ENCODE measurements at places on chromosomes 11 and 22.

DNA sequence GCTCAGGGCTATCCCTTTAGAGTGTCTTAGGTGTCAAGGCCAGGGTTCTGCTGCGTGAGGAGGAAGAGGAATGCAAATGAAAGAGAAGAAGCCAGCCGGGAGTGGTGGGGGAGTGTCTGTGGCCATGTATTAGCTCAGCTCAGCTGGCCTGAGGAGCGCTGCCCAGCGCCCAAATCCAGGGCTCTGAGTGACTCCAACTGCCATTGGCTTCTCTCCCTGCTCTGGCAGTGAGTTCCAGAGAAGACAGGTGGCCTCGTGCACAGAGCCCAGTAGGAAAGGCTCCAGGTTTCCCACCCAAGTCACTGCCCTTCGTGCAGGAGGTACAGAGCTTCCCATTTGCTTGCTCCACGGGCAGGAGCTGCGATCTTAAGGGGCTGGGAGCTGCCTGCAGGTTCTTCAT lies 302.0 kb downstream of the KIRREL3 start:
- DNase-seq, result no peak

DNA sequence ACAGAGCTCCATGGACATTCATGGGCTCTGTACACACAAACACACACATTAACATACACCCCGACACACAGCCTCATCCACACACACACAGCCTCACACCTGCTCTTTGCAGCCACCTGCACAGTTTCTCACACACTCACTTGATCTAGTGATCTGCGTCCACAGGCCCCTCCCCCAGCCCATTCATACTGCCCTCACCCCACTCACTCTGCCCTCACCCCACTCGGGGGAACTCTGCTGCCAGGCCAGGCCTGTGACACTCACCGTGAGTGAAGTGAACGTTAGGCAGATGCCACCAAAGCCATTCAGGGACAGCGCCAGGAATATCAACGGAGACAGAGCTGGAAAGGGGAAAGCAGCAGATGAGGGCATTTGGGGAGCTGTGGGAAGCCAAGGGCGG lies 15.0 kb downstream of the SLC43A1 start:
- DNase-seq, result no peak

DNA sequence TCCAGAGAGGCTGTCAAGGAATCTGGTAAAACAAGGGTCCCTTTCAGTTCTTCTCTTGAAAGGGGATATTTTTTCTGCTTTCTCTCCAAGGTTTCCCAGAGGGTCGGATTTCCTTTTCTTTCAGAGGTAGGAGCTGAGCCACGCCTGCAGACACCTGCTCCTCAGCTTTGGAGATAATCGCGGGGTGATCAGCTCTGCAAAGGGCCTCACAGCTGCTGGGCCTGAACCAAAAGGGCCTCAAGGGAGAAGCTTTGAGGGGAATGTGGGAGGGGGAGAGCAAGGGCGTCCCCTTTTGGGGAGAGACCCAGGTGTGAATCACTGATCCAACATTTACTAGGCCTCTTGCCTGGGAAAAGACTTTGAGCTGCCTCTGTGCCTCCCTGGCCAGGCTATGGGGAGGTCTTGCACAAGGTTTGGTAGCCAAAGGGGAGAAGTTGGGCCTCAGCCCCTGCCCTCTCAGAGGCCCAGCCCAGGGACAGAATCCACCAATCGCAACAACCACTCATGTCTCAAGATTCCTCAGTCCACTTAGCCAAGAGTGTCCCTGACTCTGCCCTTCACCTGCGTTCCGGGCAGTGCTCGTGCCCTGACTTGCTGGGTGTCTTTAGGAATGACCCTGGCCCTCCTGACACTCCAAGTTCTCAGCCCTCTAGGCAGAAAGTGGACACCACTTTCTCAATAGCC lies 14.0 kb upstream of the TP53I11 start:
- no peak for DNase-seq

- no peak for DNase-seq
Measured at GRCh38 chr11:9736365-9736764, 72.5 kb downstream of the SWAP70 start.

DNA sequence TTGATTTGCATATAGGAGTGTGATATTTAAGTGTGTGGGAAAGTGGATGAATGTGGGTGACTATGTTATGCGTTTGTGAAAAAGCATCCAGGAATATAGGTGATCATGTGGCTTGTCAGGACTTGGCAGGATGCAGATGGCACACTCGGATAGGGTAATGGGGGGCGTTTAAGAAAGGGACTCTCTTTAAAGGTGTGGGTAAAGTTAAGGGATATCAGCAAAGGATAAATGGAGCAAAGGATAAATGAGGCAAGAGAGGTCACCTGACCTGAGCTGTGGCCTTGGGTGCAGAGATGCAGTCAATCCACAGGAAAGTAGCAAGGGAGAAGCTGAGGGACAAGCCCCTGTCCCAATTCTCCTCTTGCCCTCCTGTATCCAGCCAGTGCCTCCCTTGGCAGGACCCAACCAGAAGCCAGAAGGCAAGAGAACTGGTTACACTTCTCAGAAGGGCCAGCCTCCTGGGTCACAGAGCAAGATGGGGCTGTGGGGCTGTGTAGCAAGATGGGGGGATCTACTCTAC lies 47.5 kb upstream of the GRAMD1B start:
- no peak for DNase-seq

GRCh38 chr11:83601914-83602527 lies 315.9 kb upstream of the CCDC90B start:
- no peak for DNase-seq

- no peak for DNase-seq
Measured at GRCh38 chr22:44901301-44901700, 108.5 kb downstream of the PHF21B start.

- no peak for DNase-seq
Measured at GRCh38 chr11:8605971-8606563, 12.0 kb upstream of the STK33 start.

- DNase-seq, result no peak
Measured at GRCh38 chr11:121596195-121597155, 143.7 kb upstream of the SORL1-AS1 start.

- peak; percentile 24 for DNase-seq
Measured at GRCh38 chr11:70225681-70226177, 22.6 kb downstream of the FADD start.

- no peak for DNase-seq
Measured at GRCh38 chr11:76834151-76834550, 26.6 kb upstream of the ACER3 start.

GRCh38 chr11:114953039-114953438 lies 274.7 kb downstream of the NXPE2 start:
- DNase-seq, result no peak

- no peak for DNase-seq
Measured at GRCh38 chr11:35736952-35737351, 74.4 kb downstream of the TRIM44 start.

DNA sequence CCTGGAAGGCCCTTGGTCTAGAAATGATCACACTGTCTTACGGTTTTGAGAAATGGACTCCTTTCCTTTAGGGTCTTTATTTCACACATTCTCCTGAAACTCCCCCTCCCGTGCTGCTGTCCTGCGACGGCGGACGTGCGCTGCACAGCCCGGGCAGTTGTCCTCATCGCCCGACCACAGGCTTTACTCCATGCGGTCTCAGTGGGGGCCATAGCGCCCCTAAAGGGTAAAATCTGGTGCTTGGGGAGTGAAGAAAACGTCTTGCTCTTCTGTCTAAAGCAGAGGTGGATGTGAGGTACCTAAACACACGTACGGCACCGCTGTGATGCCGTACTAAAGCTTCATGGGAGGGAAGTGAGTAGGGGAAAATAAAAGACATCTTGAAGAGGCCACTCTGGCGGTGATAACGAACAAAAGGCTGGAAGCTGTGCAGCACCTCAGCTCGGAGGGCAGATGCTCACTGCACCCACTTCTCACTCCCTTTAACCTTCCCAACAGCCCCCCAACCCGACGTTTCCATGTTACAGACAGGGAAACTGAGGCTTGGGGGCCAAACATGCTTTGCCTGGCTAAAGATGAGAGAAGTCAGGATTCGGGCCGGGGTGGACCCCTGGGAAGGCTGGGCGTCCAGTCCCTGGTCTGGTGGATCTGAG lies 22.6 kb downstream of the MPPED1 start:
- DNase-seq, result no peak

GRCh38 chr11:94557992-94558391 lies 9.2 kb upstream of the PIWIL4 start:
- no peak for DNase-seq

- no peak for DNase-seq
Measured at GRCh38 chr11:68992743-68993255, 12.0 kb upstream of the MRGPRD start.

DNA sequence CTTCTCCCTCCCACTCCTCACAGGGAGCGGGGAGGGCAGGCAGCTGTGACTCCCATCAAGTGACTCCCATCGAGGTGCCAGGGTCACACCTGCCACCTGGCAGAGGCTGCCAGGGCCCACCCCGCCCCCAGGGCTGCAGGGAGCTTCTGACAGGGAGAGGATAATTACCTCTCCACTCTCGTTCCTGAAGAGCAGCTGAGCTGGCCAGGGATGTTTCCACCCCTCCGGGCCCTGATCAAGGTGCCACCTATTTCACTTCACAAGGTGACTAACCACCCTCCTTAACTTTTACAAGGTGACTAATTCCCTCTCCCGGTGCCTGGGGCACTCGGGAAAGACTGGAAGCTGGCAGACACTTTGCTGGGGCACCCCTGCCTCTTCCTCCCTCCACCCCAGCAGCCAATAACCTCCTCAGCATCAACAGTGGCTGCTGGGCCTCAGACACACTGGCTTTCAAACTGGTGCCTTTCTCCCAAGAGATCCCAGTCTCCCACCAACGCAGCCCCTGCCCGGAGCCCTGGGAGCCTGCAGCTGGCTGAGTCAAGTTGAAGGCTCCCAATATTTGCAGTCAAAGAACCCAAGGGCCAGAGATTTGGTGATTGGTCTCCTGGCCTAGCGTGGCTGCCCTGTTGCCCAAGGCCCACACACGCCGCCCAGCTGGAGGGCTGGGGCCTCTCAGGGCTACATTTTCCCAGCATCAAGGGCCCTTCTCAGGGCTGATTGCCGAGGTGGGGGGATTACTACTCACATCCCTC lies 22.0 kb upstream of the MYRF start:
- no peak for DNase-seq

GRCh38 chr22:24144778-24145085 lies 36.6 kb upstream of the SUSD2 start:
- no peak for DNase-seq

- DNase-seq, result no peak
Measured at GRCh38 chr22:46736705-46737104, 1.3 kb downstream of the CERK start.

- no peak for DNase-seq
Measured at GRCh38 chr11:65857500-65857852, 504 bp downstream of the CFL1 start.

GRCh38 chr11:20011307-20011951 lies 148.8 kb downstream of the DBX1 start:
- no peak for DNase-seq

GRCh38 chr11:71420455-71421241 lies 27.5 kb downstream of the DHCR7 start:
- DNase-seq, result peak; percentile 56

- DNase-seq, result no peak
Measured at GRCh38 chr11:27928809-27929208, 179.1 kb downstream of the KIF18A start.

GRCh38 chr11:120869097-120869496 lies 154.8 kb upstream of the TBCEL start:
- no peak for DNase-seq

- no peak for DNase-seq
Measured at GRCh38 chr11:80284946-80285785, 844.3 kb upstream of the TENM4 start.

DNA sequence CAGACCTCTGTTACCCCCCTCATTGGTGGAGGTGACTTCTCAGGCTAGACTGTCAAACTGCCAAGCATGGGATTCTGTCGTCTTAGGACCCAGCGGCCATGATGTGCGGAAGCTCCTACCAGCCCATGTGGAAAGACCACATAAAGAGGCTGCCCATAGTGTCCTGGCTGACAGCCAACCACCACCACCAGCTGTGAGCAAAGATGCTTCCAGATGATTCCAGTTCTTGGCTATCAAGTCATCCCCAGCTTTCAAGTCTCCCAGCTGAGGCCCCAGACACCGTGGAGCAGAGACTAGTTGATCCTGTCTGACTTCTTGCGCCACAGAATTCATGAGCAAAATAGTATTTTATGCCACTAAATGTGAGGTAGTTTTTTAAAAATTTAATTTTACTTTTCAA lies 32.9 kb downstream of the SCUBE1 start:
- DNase-seq, result no peak

DNA sequence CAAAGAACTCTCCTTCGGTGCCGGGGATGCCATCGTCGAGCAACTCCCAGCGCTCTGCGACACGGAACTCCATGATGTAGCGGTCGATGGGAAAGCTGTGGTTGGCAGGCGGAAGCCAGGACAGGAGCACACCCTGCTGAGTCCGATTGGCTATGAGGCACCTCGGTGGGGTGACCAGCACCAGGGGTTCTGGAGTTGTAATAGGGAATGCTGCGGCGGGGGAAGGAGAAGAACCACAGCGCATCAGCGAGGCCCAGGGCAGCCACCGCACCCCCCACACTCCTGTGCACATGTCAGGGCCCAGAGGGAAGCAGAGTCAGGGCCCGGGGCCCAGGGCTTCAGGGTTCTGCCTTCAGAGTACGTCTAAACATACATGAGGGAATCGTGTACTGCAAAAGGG lies 31.0 kb downstream of the IGSF9B start:
- no peak for DNase-seq

- DNase-seq, result no peak
Measured at GRCh38 chr11:130177782-130178181, 18.2 kb downstream of the ST14 start.

DNA sequence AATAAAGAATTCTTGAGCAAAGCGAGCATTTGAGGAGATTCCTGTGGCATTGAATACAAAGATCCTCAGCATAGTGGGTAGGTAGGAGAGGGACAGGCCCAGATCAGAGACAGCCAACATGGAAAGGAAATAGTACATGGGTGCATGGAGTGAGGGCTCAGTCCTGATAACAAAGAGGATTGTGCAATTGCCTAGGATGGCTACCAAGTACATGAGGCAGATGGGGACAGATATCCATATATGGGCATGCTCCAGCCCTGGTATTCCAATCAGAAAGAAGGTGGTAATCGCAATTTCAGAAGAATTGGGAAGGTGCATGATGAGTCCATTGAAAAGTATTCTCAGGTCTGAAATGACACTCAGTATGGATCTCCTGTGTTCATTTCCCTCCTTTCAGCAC lies 8.6 kb downstream of the OR51T1 start:
- DNase-seq, result no peak

DNA sequence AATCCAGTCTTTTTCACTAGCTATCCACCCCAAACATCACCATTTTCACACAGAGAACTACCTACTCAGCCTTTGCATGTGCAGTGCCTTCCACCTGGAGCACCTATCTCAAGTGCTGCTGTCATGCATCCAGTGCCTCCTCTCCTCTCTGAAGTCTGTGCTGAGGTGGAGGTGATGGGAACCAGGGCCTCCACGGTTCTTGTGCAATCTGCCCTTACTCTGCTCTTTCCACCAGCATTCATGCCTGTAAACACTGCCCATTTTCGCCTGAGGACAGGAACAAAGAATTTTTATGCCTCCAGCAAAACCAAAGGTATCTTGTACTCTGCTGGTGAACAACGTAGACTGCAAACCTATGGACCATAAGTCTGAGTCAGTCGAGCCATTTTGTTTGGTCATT lies 27.0 kb downstream of the PITPNB start:
- no peak for DNase-seq

GRCh38 chr11:99069856-99070444 lies 49.2 kb downstream of the CNTN5 start:
- DNase-seq, result peak; percentile 2

- no peak for DNase-seq
Measured at GRCh38 chr11:130553306-130553705, 104.9 kb downstream of the ADAMTS15 start.

All from globus pallidus (tissue), 1 donor.